Frontal cortex (tissue), 4 donors: ENCODE measurements at places on chromosomes 13 and 19.

GRCh38 chr13:25286308-25286968 is 850 bp downstream of the MTMR6 start:
- DNase-seq = peak; percentile 38

- DNase-seq = no peak
These were observed 23.5 kb downstream of the ACTN4 start for GRCh38 chr19:38670921-38671398.

- DNase-seq = no peak
These were observed 393.7 kb downstream of the NDFIP2 start for GRCh38 chr13:79874396-79875360.

DNA sequence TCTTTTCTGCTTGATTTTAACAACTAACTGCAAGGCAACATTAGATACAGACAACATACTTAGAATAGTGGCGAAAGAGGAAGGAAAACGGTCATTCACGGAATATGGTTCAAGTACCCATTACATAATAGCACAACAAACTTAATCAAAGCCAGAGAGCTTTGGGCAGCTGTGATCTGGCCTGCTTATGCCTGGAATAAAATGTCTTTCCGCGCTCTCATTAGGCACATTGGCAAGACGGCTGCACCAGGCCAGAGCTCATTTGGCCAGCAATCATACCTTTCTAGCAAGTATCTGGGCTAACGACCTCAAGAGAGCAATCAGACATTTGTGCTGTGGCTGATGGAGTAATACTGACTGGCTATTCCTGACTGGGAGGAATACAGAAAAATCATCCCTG is 112.8 kb downstream of the NALCN start:
- DNase-seq = peak; percentile 7

DNA sequence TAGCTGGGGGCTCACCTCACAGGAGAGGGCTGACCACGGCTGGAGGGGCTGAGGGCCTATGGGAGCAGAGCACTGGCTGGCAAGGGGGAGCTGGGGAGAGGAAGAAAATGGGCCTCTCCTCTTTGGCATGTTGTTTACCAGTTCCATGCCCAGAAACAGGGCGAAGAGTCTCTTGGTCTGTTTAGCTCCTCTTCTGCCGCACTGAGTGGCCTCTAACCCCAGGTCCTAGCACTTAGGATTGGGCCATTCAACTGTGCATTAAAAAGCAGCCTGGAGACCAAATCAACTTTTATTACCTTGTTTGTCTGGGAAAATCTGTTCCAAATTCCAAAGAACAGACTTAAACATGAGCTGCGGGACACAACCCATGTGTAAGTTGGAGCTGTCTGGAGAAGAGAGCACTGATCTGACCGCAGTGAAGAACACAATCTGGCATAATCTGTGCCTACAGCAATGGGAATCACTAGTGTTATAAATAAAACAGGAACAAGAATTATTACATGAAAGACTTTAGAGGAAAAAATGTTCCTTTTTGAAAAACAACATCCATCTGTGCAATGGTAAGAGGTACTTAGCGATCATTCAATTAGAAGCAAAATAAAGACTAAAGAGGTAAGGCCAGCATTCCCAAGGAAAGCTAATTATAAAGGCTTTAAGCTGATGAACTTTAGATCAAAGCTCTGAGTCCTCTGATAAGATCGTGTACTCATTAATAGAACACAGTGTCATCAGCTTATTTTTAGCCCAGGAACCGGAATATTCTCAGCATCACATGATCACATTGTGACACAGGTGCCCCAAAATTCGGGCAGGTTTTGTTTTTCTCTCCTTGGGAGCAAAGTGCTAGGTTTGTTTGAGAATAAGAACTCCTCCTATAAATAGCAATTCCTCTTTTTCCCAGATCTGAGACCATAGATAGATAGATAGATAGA is 243.2 kb downstream of the COL4A1 start:
- no peak for DNase-seq
